Trophoblast cell (in vitro differentiated cells and primary cell): ENCODE measurements at places on chromosomes 3 and 15.

DNA sequence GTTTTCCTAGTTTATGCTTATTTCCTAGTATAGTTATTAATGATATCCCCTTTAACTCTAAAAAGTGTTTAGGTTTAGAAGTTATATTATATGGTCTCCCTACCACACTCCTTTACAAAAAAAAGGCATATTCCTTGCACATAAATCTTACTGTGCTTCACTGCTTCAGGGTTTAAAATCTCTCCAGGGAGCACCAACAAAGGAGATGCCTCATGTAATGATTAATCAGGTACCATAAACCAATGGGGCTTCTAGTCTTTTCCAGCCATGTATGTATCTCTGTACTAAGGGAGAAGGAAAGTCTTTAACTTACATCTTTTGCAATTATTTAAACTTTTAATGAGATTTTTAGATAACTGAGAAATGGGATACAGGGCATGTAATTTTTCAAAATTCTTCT lies 91.5 kb upstream of the RBMS3 start:
- DNase-seq: no peak
- H3K36me3 ChIP-seq: no peaks in the 10 kb centered on the region
- no peaks in the 10 kb centered on the region for H3K27me3 ChIP-seq
- H3K4me1 ChIP-seq: no peaks in the 10 kb centered on the region

GRCh38 chr15:65937054-65937453 lies 67.8 kb downstream of the RAB11A start:
- no peaks in the 10 kb centered on the region for H3K36me3 ChIP-seq
- no peak overlapping the region for H3K4me3 ChIP-seq
- no peaks in the 10 kb centered on the region for H3K27me3 ChIP-seq

DNA sequence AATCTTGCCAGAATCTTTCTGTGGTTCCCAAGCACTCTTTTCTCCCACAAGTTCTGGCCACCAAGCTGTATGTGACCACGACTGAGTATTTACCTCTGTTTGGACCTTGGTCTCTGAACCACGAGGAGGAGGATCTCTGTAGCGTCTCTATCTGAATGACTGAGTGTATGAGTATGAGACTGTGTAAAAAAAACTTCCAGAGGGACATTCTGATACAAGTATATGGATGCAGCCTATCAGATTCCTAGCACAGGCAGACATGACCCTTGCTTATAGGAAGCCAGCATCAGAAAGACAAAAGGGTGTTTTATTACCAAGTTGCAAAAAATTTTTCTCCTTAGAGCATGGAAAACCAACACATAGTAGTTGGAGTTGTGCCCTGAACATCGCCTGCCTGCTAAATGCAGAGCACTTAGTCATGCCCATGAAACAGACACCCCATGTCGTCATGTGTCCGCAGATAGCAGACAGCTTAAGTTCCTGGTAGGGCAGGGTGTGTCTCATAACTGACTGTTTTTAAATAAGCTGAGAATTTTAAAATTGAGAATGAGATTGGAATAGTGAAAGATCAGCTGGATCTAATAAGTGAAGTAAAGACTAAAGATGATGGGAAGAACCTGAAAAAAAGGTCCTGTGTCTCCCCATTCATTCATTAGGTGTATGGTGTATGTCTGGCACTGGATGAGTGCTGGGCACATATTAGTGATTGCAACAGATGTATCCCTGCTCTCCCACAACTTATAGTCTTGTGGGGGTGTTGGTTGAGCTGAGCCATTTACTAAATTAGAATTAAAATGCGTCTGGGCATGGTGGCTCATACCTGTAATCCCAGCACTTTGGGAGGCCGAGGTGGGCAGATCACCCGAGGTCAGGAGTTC lies 30.9 kb downstream of the DAG1 start:
- peak; percentile 66 for DNase-seq
- H3K27ac ChIP-seq: no peak overlapping the region
- peaks cover 9% of the 10 kb centered on the region for H3K36me3 ChIP-seq

- H3K27ac ChIP-seq: no peak overlapping the region
- no peak for DNase-seq
- no peaks in the 10 kb centered on the region for H3K27me3 ChIP-seq
- peaks cover 2% of the 10 kb centered on the region for H3K36me3 ChIP-seq
- H3K4me3 ChIP-seq: no peak overlapping the region
- peaks cover 3% of the 10 kb centered on the region for H3K4me1 ChIP-seq
Measured at GRCh38 chr3:99872923-99873254, 55.2 kb downstream of the CMSS1 start.

- H3K4me1 ChIP-seq: no peaks in the 10 kb centered on the region
- no peak overlapping the region for H3K27ac ChIP-seq
- no peaks in the 10 kb centered on the region for H3K27me3 ChIP-seq
Measured at GRCh38 chr3:195757438-195757770, 36.6 kb downstream of the MUC20 start.

GRCh38 chr3:172084871-172085556 lies 45.6 kb downstream of the FNDC3B start:
- no peaks in the 10 kb centered on the region for H3K27me3 ChIP-seq
- H3K27ac ChIP-seq: no peak overlapping the region
- H3K4me3 ChIP-seq: no peak overlapping the region

GRCh38 chr3:8741581-8742261 lies 8.1 kb downstream of the CAV3 start:
- H3K4me1 ChIP-seq: peaks cover 16% of the 10 kb centered on the region
- DNase-seq: peak; percentile 18
- H3K27ac ChIP-seq: no peak overlapping the region
- no peaks in the 10 kb centered on the region for H3K27me3 ChIP-seq
- no peak overlapping the region for H3K4me3 ChIP-seq

DNA sequence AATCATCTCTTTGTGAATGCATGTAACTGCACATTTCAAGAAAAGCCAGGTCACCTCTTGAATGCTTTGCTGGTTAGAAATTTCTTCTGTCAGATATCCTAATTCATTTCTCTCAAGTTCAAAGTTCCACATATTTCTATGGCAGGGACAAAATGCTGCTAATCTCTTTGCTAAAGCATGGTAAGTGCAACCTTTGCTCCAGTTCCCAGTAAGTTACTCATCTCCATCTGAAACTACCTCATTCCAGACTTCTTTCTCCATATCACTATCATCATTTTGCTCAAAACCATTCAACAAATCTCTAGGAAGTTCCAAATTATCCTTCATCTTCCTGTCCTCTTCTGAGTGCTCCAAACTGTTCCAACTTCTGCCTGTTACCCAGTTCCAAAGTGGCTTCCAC lies 230.6 kb downstream of the ZMAT3 start:
- no peaks in the 10 kb centered on the region for H3K36me3 ChIP-seq
- no peaks in the 10 kb centered on the region for H3K27me3 ChIP-seq
- peak; percentile 70 for DNase-seq
- no peak overlapping the region for H3K4me3 ChIP-seq
- H3K27ac ChIP-seq: no peak overlapping the region
- H3K4me1 ChIP-seq: no peaks in the 10 kb centered on the region

GRCh38 chr3:150528354-150528797 lies 17.9 kb downstream of the SERP1 start:
- no peaks in the 10 kb centered on the region for H3K4me1 ChIP-seq
- no peaks in the 10 kb centered on the region for H3K27me3 ChIP-seq
- peak; percentile 8 for DNase-seq

DNA sequence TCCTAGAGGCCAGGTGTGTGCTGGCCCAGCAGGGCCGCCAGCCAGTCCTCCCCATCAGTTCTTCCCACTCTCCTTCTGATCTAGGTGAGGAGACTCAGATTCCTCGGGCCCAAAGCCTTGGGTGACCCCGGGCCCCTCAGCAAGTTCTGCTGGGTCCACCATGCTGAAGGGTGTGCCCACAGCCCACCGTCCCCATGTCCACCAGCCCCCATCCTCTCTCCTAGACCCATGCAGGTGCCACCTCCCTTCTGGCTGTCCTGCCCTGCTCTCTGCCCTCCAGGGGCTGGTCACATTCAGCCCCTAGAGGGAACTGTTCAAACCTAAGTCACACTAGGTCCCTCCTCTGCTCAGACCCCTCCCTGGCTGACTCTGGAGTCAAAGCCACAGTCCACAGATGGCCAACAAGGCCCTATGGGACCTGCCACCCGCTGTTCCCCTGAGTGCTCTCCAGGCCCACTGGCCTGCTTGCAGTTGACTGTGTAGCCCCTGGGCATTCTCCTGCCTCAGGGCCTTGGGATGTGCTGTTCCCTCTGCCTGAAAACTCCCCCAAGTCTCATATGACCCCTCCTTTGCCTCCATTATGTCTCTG lies 878 bp upstream of the TLR9 start:
- no peaks in the 10 kb centered on the region for H3K27me3 ChIP-seq
- DNase-seq: no peak
- no peak overlapping the region for H3K4me3 ChIP-seq
- no peak overlapping the region for H3K27ac ChIP-seq

GRCh38 chr15:39530480-39531342 lies 50.2 kb upstream of the THBS1 start:
- no peaks in the 10 kb centered on the region for H3K27me3 ChIP-seq
- H3K4me1 ChIP-seq: peaks cover 7% of the 10 kb centered on the region
- H3K36me3 ChIP-seq: no peaks in the 10 kb centered on the region
- no peak overlapping the region for H3K27ac ChIP-seq
- no peak overlapping the region for H3K4me3 ChIP-seq
- peak; percentile 94 for DNase-seq

DNA sequence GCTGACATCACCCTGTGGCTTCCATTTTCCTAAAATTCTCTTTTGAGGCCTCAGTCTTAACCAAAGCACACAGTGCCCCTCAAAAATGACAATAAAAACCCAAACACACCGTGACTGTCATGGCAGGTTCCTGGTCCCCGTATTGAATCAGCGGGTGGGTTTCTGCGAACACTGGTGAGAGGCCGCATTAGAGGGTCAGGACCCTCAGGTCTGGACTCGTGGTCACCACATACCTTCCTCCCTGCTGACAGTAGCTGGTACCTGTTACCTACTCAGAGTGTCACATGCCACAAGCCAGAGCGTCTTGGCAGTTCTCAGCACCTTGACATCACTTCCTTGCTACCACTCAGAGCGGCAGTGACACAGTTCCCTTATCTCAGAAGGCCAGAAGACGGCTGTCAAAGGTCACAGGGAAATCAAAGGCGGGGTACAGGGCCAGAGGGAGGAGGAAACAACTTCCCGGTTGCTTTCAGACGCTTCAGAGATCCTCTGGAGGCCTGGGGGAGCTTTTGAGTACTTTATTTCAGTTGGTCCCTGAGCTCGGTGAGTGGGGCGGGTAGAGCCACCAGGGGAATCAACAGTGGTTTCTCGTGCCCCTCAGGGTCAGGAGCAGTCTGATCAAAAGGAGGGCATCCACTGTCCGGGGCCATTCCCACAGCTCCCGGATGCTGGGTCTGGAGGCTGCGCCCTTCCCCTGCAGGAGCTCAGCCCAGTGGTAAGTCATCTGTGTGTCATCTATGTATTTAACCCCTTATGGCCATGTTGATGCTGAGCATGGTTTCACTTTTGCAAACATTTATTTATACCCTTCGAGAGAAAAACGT lies at the start of the genes CCR5AS and CCRL2:
TSS of gene CCR5AS (minus strand) at position 279 of the 824 bp plus-strand sequence.
TSS of gene CCRL2 (plus strand) at position 472 of the 824 bp plus-strand sequence. CDS start 821 bp downstream, outside the sequence.
- no peak within 1 kb of the TSS for H3K4me3 ChIP-seq
- H3K27ac ChIP-seq: no peak within 1 kb of the TSS
- DNase-seq: peak; percentile 39
- H3K27me3 ChIP-seq: no peaks in the 10 kb centered on the region
- no peaks in the 10 kb centered on the region for H3K4me1 ChIP-seq
- no peaks in the 10 kb centered on the region for H3K36me3 ChIP-seq

DNA sequence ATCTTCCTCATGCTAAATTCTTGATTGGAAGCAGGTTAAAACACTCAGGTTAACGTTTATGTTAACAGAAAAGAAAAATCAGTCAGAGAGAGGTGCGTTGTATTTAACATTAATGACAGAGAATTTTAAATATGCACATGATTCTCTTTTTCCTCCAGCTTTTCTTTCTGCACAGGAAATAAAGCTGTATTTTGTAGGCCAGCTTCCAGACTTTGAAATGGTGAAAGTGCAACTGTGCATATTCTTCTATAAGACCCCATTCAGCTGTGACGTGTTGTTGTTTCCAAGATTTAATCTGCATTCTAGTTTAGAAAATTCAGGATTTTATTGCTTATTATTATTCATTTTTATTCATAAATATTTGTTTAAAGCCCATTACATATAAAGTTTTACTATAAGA lies 11.8 kb downstream of the MBNL1 start:
- no peak overlapping the region for H3K4me3 ChIP-seq
- no peak overlapping the region for H3K27ac ChIP-seq
- no peaks in the 10 kb centered on the region for H3K27me3 ChIP-seq
- no peak for DNase-seq
- no peaks in the 10 kb centered on the region for H3K36me3 ChIP-seq

DNA sequence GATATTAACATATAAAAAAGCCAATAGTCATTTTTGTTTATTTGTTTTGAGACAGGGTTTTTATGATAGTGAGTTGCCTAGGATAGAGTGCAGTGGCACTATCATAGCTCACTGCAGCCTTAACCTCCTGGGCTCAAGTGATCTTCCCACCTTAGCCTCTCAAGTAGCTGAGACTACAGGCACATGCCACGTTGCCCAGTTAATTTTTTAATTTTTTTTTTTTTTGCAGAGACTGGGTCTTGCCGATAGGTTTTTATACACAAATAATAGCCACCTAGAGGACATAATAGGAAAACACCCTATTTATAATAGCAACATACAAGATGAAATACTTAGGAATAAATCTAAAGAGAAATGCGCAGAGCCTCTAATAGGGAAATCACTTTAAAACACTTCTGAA lies 13.3 kb downstream of the EIF3J start:
- H3K36me3 ChIP-seq: peaks cover 21% of the 10 kb centered on the region
- no peak overlapping the region for H3K27ac ChIP-seq
- no peak overlapping the region for H3K4me3 ChIP-seq
- no peak for DNase-seq
- no peaks in the 10 kb centered on the region for H3K27me3 ChIP-seq

DNA sequence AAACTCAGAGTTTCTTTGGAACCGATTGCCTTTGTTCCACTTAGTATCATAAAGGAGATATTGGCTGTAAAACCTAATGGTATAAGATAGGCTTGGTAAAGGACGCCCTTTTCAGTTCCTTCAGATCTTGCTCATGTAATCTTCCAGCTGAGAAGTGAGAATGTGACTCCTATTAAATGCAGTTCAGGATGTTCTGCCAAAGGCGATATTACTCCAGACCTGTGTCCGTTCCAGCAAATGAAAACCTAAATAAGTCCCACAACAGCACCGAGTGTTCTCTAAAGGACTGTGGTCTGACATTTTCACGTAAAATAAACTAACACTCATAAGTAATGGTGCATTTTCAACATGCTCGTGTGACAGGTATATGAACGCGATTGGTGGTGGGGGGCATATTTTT lies 276.2 kb downstream of the FEZF2 start:
- H3K4me1 ChIP-seq: no peaks in the 10 kb centered on the region
- H3K27ac ChIP-seq: no peak overlapping the region
- no peaks in the 10 kb centered on the region for H3K36me3 ChIP-seq
- DNase-seq: no peak
- H3K27me3 ChIP-seq: no peaks in the 10 kb centered on the region

GRCh38 chr3:97970156-97970555 lies 2.1 kb downstream of the RIOX2 start:
- H3K4me3 ChIP-seq: no peak overlapping the region
- H3K36me3 ChIP-seq: no peaks in the 10 kb centered on the region
- no peaks in the 10 kb centered on the region for H3K27me3 ChIP-seq

GRCh38 chr3:36707623-36708409 lies 56.5 kb downstream of the DCLK3 start:
- DNase-seq: no peak
- no peaks in the 10 kb centered on the region for H3K4me1 ChIP-seq
- no peak overlapping the region for H3K27ac ChIP-seq
- H3K36me3 ChIP-seq: no peaks in the 10 kb centered on the region
- H3K27me3 ChIP-seq: no peaks in the 10 kb centered on the region
- no peak overlapping the region for H3K4me3 ChIP-seq
